Activated naive CD4-positive, alpha-beta T cell treated with anti-CD3 and anti-CD28 coated beads, Interleukin-2, amount 50 U/mL, for 72 hours (primary cell): ENCODE measurements at places on chromosomes 2 and 18.
A peak's percentile ranks its signal among the peaks of the same experiment; 100 is the strongest.

- DNase-seq, result no peak
Measured at GRCh38 chr2:204453730-204454167, 91.5 kb upstream of the PARD3B start.

GRCh38 chr18:56202678-56203077, 435.7 kb downstream of the TXNL1 start:
- no peak for DNase-seq

DNA sequence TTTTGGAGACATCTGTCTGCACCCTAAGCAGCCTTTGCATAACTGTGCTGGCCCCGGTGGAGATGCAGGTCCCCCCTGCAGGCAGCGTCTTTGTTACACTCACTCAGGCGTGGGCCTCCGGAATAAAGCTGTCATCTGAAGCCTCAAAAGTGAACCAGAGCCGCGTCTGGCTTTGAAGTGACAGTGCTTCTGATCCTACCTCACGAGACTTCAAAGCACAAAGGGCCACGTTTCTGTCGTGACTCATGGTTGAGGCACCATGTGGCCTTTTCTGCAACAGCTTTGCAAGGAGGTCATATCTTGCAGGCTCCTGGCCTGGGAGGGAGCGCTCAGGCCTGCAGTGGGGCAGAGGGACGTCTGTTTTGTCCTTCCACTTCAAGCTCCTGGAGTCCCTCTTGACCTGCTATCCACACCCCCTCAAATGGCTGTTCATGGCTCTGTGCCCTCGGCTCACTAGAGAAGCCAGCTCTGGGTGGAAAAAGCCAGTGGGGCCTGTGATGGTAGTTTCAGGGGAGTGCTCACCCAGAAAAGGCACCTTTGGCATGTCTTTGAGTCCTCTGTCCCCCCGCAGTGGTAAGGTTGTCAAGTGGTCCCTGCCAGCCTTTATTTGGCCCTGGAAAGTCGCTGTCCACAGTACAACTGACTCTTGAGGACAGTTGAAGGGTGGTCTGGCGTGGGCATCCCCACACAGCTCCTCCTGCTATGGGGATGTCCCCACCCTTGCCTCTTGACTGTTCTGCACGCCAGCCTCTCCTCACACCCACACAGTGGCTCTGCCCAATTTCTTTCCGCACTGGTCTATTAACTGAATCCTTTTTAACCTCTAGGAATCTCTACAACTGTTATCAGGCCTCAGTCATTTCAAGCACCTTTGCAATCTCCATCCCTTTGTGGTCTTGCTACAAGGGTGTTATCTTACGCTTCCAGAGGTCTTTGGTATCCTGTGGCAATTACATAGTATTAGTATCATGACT, 19.3 kb downstream of the GPR55 start:
- peak; percentile 77 for DNase-seq

GRCh38 chr2:68845043-68845442, 26.2 kb downstream of the BMP10 start:
- DNase-seq, result no peak

GRCh38 chr2:167114018-167114417, 225.7 kb downstream of the XIRP2 start:
- DNase-seq, result no peak

DNA sequence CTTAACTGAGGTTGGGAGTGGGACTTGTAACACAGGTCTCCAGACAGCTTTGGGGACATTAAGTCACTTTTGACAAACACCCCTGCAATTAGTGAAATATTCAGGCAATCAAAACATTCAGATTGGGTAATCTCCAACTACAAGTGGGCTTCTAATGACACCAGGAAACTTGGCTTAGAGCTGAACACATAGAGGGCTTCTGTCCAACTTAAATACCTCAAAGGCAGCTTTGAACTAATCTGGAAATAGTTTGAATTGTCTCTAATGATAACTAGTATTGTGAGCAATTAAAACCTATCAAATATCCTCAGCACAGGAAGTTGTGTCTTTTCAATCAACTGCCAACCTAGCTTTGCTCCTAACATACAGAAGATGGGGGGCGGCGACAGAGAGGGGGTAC, 5.1 kb upstream of the ASPRV1 start:
- DNase-seq, result no peak

DNA sequence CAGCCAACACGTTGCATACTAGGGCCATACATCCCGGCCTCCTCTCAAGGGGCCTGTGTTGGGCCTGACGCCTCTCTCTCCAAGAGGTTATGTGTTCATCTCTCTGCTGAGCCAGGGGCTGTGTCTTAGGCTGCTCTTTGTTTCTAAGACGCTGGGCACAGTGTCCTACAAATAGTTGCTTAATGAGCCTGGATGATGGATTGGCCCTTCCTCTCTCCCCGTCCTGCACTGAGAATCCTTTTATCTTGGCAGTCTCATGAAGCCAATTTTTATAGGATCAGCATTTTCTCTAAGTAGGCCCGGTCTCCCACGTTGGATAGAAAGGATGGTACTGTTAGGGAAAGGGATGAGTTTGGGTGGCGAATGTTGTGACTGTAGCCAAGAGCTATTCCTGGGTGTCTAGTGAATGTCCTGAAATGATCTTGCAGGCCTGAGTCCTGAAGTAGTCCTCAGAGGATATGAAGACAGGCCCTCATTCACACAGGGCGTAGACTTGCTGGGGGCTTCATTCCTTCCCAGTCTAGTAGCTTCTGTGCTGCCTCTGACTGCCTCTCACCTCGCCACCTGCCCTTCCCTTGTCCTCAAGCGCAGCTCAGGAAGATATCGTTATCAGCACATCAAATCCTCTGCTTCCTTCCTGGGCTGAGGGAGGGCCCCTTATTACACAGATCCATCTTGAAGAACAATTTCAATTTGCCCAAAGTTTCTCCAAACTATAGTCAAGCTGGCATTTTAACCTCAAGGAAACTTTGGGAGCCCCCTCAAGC, 8.8 kb downstream of the LBH start:
- DNase-seq, result no peak

- no peak for DNase-seq
Measured at GRCh38 chr2:56314796-56315195, 131.0 kb downstream of the CCDC85A start.

DNA sequence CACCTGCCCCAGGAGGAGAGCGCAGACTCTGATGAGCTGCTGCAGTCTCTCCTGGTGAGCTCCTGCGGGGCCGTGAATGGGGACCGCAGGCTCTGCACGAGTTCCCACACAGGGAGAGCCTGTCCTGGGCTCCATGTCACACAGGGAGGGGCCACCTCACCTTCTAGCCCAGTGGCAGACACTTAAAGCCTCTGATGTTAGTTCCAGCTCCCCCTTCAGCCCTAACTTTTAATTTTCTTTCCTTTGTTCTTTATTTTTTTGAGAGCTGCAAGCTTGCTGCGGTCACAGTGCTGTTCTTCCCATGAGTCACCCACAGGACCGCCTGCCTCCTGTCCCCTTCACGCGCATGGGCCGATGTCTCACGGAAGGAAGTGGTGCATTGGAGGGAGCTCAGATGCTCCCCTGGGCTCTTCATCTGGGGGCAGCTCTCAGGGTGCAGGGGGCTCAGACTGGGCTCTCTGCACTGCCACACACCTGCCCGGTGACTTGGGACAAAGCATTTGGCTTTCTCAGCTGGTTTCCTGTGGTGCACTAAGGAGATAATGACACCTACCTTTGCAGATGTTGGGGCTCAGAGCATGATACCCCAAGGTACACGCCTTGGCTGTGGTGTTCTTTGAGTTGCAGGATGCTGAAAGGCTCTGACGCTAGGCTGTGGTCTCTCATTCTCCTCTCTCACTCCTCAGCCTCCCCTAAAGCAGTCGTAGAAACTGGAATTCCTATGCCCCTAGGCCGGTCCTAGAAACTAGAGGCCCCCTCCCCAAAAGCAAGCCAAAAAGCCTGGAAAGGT, 37.2 kb upstream of the PXDN start:
- no peak for DNase-seq

DNA sequence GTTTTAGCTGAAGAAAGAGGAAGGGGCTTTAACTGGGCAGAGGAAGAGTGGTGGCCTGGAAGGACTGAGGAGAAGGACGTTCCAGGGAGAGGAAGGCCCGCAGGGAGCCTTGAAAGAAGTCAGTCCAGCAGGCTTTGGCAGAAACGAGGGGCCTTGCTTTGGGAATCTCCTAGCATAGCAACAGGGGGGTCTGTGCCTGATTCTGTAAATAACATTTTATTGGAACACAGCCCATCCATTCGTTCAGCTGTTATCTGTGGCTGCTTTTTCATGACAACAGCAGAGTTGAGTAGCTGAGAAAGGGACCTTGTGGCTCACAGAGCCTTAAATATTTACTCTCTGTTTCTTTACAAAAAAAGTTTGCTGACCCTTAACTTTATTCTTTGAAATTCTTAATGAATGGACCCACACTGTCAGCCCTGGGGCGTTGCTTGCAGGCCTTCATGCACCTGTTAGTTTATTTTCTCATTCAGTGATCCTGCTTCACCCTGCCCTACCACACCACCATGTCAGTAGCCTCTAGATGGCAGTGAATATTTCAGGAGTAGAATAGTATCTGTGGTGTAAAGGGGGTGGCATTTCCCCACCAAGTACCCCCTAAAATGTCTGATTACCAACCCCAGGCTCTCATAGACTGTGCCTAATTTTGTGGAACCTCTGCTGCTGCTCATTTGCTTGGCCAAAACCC, 61.0 kb downstream of the MGAT5 start:
- no peak for DNase-seq

GRCh38 chr2:74862020-74862964, 28.4 kb downstream of the HK2 start:
- DNase-seq, result no peak

GRCh38 chr18:24219561-24220317, 80.9 kb downstream of the CABYR start:
- no peak for DNase-seq

- no peak for DNase-seq
Measured at GRCh38 chr2:176851200-176851888, 361.2 kb upstream of the HNRNPA3 start.

GRCh38 chr2:126850940-126851339, 47.8 kb upstream of the TEX51 start:
- no peak for DNase-seq

- no peak for DNase-seq
Measured at GRCh38 chr2:11629851-11630250, 40.1 kb downstream of the NTSR2 start.

DNA sequence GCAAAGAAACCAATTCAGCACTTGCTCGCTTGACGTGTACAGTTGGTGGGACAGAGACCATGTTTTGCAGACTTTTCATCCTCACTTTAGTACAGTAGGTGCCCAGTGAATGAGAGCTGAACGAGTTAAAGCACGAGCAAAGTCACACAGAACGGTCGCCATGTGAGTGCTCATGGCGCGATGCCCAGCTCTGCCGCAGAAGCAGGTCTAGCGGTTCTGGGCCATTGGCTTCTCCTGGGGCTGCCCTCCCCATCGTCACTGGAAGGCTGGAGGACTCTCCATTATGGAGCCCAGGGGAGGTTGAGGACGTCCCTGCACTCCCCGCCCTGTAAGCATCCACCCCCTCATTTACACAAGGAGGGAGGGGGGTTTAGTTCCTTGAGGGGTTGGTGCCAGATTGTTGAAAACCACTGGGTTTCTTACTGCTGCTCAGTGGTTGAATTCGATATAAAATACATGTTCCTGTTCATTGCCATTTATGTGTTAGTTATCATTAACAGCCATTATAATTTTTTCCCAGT, 24.9 kb downstream of the PTGR3 start:
- DNase-seq, result no peak
